ENCODE measurements at places on chromosomes 2 and 18.
A peak's percentile ranks its signal among the peaks of the same experiment; 100 is the strongest.

DNA sequence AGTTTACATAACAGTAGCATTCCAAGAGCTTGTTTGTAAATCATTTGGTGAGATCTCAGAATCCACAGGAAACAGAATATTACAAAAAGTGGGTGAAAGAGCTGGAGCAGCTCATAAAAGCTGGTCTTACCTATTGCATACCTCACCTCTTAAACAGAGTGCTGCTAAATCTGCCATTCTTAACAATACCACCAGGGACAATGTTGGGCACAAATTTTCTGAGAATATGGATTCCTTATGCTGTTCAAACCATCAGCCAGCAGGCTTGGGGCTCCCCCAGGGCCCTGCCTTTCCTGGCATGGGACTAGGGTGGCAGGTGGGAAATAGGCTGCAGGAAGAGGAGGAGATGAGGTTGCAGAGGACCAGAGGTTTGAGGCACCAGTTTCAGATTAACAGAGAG is 55.6 kb downstream of the TGFA start:
- DNase-seq, result peak; percentile 13

GRCh38 chr2:85892216-85892944 is 3.6 kb upstream of the ST3GAL5 start:
- DNase-seq, result no peak

DNA sequence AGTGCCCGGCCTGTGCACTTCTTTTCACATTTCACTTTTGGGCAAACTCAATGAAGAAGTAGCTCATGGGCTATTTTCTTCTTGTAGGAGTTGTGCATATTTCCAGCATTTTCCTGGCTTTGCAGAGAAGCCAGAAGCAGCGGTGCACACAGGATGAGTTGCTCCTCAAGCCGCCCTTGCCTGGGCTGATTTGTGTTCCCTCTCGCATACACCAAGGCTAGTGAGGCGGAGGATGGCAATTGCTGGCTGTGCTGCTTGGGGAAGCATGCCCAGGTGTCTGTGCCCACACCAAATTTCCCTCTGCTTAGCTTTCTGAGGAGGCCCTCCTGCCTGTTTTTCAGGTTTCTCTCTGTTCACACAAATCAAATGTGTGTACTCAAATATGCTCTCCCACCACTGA is 85.4 kb upstream of the TMEM200C start:
- no peak for DNase-seq

GRCh38 chr18:24231773-24232735 is 93.2 kb downstream of the CABYR start:
- no peak for DNase-seq

- DNase-seq, result no peak
Observed at GRCh38 chr2:140481136-140481535, 1649.7 kb downstream of the LRP1B start.

Measured in activated CD4-positive, alpha-beta T cell treated with anti-CD3 and anti-CD28 coated beads, Interleukin-10, Interleukin-2, amounts not matched to agents 100 ng/mL and 50 ng/mL, durations not matched to agents 16 hours and 8 hours (primary cell).